ENCODE measurements at places on chromosomes 11 and 22.

- no peak for DNase-seq
Observed at GRCh38 chr11:112693781-112694180, 267.4 kb upstream of the NCAM1 start.

DNA sequence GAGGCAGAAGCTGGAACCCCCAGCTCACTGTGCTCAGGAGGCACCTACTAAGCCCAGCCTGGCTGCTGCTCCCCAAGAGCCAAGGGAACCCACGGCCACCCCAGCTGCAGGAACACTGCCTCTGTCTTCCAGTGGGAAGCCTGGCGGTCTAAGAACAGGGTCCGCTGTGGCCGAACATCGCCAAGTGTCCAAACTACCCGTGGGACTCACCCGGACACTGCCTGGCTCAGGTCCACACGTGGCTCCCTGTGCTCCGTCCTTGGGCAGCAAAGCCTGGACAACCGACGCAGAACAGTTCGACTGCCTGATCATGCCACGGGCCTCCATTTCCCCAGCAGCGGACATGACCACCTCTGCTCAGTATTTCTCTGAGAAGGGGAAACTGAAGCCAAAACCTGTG is 747.0 kb downstream of the BRD1 start:
- DNase-seq = no peak

- DNase-seq = no peak
Observed at GRCh38 chr11:29320196-29320595, 696.6 kb downstream of the KCNA4 start.

- DNase-seq = no peak
Observed at GRCh38 chr11:65323813-65324212, 9.1 kb downstream of the CDC42EP2 start.
